ENCODE measurements at places on chromosomes 2 and 18. TPM values are rescaled to one million over a fixed set of nuclear protein-coding genes. Genes with fewer than 3 reads are reported as not detected.

The KIAA1328 gene
- 31.8 TPM for total RNA-seq

- DNase-seq = no peak
Observed at GRCh38 chr2:168944065-168944464, 43.0 kb downstream of the G6PC2 start.

The HOXD3 gene
- total RNA-seq = 14.7 TPM

GRCh38 chr2:41042343-41042742 is 590.5 kb upstream of the SLC8A1 start:
- DNase-seq = no peak

DNA sequence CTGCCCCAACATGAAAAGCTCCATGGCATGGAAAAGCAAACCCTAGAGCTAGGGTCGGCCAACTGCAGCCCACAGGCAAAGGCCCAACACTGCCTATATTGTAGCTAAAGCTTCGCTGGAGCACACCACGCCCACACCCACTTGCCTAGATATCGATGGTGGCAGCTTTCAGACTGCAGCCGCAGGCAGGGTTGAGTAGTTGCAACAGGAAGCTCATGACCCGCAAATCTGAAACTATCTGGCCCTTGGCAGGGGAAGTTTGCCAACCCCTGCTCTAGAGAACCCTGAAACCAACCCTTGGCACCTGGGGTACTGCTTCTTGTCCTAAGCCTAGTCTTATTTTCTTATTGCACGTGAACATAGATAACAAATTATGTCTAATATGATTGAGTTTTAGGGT is 250.0 kb downstream of the SOX11 start:
- DNase-seq = no peak

The MGAT4A gene
- total RNA-seq = 25.9 TPM

The CNGA3 gene
- total RNA-seq = not detected

GRCh38 chr2:161124201-161124600 is 36.0 kb upstream of the TANK start:
- DNase-seq = no peak

GRCh38 chr18:24799720-24800119 is 339.3 kb downstream of the HRH4 start:
- no peak for DNase-seq

GRCh38 chr2:150376553-150377335 is 110.7 kb downstream of the RND3 start:
- DNase-seq = no peak

DNA sequence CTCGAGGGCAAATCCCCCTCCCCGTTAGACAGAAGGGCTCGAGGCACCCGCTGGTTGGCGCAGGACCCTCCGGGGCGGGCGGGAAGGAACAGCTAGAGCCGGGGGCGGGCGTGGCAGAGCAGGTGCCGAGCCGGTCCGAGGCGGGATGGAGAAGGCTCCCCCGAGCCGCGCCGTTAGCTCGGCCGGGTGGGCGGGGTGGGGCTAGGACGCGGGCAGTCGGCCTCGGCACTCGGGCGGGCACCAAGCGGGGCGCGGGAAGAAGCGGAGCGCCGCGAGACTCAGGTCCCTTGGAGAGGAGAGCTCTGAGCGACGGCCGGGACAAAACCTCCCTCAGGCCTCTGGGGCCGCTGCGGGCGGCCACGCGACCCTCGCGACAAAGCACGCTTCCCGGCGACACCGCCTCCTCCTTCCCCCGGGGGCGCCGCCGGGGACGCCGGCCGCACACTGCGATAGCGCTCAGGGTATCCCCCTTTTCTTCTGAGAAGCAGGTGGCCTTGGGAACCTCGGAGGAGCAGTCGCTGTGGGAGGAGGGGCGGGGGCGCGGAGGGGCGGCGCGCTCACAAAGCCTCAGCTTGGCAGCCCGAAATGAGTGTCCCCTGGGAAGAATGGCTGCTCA is 721 bp downstream of the FHOD3 start:
- no peak for DNase-seq

The POTEC gene
- total RNA-seq = not detected

The POLR1B gene
- 22.7 TPM for total RNA-seq

The MAP4K3 gene
- 61.2 TPM for total RNA-seq

DNA sequence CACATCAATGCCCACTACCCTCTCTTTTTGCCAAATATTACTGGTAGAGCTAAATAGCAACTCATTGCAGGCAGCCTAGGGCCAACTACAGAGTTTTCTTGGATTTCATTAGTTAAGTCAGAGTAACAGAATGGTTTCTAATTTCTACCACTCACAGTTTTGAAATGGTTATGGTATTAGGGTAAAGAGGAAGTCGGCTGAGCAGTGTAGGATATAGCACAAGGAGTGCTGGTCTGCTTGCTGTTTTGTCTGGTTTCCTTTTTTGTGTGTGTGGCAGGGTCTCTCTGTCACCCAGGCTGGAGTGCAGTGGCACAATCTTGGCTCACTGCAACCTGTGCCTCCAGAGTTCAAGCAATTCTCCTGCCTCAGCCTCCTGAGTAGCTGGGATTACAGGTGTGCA is 289.2 kb upstream of the CCDC68 start:
- DNase-seq = no peak
